Jurkat, Clone E6-1 (cell line): ENCODE measurements at places on chromosomes 4 and X.

- DNase-seq: no peak
Measured at GRCh38 chrX:23048806-23049573, 49.2 kb downstream of the DDX53 start.

DNA sequence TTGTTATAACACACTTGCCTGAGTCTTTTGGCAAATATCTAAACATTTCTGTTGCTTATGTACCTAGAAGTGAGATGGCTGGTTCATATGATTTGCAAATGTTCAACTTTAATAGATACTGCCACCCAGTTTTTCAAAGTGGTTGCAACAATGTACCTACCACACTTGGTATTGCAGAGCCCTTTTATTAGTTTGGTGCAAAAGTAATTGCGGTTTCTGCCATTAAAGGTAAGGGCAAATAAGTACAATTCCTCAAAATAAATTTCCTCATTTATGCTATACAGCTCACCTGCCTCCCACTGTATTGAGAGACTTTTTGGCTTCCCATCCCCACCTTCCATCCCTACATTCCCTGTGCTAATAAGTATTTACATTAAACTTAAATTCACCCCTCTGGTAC is 47.7 kb upstream of the COL25A1 start:
- no peak for DNase-seq

DNA sequence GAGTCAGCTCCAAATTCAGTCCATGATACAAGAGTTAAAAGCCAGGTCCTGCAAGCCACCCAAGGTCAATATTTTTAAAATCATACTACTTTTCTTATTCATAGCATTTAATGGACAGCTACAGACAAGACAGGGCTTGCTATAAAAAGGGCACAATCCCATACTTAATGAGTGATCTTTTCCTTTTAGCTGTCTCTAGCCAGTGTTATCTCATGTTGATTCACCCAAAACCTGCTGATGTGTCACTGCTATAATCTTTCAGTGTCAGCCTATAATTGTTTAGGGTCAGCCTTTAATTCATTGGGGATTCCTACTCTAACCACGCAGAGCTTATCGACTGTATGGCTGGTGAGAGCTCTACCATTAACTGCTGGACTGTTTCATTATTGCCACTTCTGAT is 51.2 kb upstream of the HCCS start:
- DNase-seq: no peak

GRCh38 chr4:149441338-149441737 is 374.3 kb downstream of the IQCM start:
- DNase-seq: no peak

DNA sequence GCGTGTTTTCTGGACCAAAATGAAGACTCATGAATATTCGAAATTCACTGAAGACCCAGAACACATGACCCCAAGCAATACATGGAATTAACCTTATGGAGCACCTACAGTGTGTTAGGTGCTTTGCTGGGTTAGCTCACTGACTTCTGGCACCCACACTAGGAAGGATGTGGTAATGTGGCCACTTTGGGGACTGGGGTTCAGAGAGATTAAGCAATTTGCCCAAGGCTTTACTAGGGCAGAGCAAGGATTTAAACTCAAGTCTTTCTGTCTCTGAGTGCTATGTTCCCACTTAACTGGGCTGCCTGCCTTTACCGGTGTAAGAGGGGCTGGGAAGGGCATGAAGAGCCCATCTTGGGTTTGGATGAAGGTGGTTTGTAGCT is 162.0 kb upstream of the ATP6AP2 start:
- peak; percentile 23 for DNase-seq

DNA sequence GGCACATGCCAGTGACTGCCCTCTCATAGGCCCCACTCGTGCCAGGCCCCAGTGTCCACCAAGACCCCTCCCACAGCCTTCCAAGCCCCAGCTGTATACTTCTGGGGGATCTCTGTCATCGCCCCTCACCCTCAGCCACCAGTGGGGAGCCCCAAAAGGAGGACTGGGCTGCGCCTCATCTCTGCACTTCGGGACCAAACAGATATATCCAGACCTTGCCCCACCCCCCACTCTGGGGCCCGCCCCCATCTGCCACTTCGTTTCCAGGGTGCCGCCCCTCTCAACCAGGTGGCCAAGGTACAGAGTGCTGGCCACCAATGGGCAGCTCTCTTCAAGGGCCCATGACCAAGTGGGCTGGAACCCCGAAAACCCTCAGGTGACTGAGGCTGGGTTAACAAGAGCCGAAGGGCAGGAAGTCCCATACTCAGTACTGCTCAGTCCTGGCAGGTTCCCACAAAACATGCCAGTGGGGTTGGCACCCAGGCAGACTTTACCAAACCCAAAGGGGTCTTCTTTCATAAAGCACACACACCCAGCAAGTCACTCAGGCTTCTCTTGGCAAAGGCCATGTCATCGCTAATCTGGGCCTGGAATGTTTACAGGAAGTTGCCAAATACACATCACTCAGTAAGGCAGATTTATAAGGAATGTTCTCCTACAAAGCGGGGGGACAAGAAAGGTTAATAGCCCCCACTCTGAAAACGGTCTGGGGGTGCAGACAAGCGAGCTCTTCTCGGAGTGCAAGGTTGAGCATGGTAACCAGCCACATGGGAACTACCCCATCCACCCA is 4.4 kb downstream of the ZFYVE28 start:
- no peak for DNase-seq

GRCh38 chr4:98801259-98801725 is 127.6 kb downstream of the EIF4E start:
- no peak for DNase-seq

DNA sequence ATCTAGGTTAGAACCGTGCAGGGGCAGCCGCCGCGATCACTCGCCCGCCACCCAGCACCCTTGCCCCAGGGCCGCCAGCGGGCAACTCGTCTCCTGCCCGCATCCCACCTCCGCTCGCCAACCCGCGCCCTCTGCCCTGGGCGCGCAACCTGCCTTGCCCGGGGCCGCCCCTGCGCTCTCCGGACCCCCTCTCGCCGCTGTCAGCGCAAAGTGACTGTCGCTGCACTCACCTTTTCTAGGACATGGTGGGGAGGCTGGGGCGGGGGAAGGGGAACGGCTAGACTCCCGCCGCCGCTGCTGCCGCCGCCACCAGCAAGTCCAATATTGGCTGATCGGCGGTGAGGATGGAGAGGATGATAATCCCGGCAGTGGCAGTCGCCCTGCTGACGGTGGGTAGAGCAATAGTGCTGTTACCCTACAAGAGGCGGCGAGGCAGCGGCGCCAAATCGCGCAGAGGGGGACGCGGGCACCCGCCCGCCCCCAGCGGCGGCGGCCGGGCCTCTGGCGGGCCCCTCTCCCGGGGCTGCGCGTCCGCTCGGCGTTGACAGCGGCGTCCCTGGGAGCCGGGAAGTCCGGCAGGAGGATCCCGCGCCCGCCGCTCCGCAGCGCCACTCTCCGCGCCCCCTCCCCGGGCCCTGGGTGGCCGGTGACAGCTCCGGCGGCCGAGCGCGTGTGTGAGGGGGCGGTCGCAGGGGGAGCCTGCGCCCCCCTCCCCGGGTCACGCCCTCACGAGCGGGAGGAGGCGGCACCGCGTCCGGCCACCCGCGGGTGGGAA is 2.3 kb upstream of the NR3C2 start:
- DNase-seq: no peak

GRCh38 chrX:69424910-69425309 is 79.2 kb upstream of the NALF2 start:
- no peak for DNase-seq

GRCh38 chr4:121339307-121339706 is 41.5 kb downstream of the QRFPR start:
- no peak for DNase-seq

- no peak for DNase-seq
Measured at GRCh38 chr4:925771-926500, 6.2 kb downstream of the GAK start.

DNA sequence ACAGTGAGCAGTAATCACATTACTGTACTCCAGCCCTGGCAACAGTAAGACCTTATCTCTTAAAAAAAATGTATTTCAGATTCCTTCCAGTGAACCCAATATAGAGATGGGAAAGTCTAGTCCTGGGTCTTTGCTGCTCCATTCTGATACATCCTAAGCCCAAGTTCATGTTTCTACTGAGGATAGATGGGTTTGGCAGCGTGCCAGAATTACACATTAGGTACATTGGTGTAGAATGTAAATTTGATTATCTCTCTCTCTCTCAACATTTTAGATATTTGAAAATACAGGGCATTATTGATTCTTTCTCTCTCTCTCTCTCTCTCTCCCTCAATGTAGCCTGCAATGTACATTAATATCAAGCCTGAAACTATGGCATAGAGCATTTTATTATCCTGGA is 43.5 kb upstream of the ZNF330 start:
- no peak for DNase-seq

DNA sequence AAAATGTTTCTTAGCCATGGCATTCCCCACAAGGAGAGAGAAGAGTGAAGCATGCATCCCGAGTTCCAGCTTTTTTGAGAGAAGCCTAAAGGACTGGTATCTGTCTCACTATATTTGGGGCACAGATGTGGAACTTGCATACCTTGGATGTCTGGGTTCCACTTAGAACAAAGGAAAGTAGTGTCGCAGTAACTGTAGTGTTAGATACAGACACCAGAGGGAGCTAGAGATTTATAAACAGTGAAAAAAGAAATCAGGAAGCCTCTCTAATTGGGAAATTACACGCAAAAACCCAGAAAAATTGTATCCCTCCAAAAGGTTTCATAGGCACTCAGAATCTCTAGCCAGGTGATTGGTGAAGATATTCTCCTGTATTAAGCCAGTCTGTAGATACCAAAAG is 34.4 kb downstream of the AGTR2 start:
- no peak for DNase-seq
